Activated CD8-positive, alpha-beta memory T cell treated with anti-CD3 and anti-CD28 coated beads for 4 hours (primary cell): ENCODE measurements at places on chromosomes 1 and 21.

DNA sequence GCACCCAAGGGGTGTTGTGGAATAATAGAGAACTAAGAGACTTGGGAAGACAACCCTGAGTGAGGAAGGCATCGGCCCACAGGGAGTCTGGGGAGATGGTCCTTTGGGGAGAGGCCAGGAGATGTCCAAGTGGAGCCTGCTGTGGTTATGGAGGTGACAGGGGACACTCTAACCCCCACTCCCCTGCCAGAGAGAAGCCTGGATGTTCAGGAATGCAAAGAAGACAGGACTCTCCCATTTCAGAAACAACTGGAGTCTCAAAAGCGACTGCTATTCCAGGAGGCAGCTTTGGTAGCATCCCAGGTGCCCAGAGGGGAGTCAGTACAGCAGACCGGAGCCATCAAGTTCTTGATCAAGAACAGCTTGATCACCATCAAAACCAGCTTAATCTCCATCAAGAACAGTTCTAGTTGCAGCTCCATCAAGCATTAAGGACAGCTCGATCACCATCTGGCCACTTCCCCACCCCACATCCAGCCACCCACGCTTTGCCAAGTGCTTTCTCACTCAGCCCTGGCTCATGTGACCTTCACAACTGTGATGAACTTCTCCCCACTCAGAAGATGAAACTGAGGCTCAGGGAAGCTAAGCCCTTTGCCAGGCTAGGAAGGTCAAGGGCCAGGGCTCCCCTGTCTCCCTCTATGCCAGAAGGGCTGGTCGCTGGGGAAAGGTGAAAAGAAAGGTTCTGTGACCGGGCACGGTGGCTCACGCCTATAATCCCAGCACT lies 743 bp downstream of the CD52 start:
- no peak for DNase-seq

DNA sequence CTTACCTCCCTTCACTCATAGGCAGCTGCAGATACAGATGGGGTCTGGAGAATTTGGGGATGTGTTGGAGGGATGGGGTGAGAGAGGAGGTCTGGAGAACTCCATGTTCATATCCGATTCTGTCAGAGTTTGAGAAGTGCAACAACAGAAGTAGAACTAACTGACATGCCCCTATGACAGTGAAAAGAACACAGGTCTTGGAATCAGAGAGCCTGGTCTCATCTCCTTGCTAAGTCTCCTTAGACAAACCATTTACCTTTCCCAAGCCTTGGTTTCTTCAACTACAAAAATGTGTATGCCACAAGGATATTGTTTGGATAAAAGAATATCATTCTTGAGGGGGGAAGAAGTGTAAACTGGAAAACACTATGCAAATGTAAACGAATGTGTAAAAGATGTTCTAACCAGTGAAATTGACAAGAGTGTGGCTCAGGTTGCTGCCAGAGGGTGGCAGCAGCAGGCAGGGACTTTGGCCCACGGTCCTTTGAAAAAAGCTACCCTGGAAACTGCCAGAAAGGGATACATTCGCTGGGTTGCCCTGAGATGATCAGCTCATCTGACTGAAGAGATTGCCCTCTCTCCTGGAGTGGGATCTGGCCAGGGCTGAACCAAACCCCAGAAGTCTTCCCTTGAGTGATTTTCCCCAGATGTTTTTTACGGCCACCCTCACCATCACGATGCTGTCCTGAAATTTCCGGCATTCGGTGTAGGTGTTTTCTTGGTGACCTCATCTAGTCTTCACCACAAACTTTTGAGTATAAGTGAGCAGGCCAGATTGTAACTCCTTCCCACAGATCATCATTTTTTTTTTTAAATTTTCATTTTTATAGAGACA lies 17.0 kb upstream of the CD2 start:
- peak; percentile 47 for DNase-seq

DNA sequence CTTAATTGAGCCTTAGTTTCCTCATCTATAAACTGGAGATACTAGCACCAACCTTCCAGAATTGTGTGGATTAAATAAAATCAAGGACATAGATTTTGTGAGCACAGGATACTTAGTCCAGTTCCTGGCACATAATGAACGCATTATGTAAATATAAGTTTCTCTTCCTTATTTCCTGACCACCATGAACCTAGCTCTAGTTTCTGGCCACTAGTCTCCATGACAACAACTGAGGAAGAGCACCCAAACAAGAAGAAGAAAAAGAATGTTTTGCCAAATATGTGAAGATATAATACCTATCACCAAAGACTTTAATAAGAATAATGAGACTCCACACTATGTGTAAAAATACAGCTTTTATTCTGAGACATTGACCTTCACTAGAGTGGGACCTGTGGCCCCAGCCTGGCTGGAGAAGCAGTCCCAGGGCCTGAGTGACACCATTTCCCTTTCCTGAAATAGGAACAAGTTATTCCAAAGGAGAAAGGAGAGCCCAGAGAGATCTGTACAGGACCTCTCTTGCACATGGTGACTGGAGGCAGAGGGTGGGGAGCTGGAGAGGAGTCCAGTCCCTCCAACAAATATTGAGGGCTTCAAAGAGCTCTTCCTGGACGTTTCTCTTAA lies 940 bp upstream of the USF1 start:
- DNase-seq: no peak

GRCh38 chr1:221636967-221637366 lies 104.9 kb downstream of the DUSP10 start:
- DNase-seq: no peak

GRCh38 chr1:81733480-81733879 lies 67.3 kb upstream of the ADGRL2 start:
- DNase-seq: no peak

- DNase-seq: no peak
These were observed 48.3 kb downstream of the HUNK start for GRCh38 chr21:31921079-31921478.

DNA sequence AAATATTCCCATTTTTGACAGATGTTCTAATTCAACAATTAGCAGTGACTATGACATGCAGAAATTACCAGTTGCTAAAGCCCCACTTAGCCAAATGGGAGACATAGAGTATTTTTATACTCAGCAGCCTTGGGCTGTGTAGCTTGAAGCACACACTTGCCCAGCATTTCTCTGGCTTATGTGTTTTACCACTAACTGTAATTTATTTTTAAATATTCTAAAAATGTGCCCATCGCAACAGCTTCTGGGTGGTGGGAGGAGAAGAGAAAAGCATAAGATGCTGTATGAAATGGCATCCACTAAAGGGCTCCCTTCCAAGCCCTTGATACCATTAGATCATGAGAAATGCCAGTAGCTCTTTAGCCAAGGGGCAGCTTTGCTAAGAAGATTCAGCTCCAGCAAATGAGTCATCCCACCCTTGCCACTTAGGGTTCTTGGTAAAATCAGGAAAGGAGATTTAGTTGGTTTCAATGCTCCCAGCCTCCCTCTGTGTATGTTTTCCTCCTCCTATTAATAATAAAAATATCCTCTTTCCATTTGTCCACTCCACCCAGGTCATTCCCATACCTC lies 462.7 kb upstream of the DEPDC1 start:
- DNase-seq: no peak

GRCh38 chr21:39637971-39638240 lies 25.2 kb downstream of the B3GALT5 start:
- DNase-seq: no peak

- DNase-seq: no peak
These were observed 216.8 kb upstream of the CXADR start for GRCh38 chr21:17295997-17296396.

- DNase-seq: no peak
These were observed 5.2 kb downstream of the PTAFR start for GRCh38 chr1:28171246-28171645.

DNA sequence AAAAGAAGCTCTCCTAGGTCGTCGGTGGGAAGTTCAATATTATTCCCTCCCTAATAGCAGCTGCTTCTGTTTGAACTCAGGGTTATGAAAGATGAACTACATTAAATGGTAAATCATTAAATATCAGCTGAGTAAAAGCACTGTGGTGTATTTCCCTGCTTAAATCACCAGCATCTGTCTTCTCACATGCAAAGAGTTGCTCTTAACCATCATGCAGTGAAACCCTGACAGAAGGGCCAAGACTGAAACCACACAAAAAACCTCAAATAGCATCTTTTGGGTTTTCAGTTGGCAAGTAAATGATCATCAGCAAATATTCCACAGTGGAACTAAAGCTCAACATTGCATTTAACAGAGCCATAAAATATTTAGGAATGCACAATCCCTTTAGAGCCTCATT lies 380.0 kb upstream of the ADGRL2 start:
- no peak for DNase-seq

GRCh38 chr21:27269644-27270043 lies 302.8 kb upstream of the ADAMTS5 start:
- DNase-seq: no peak

- DNase-seq: no peak
These were observed 46.4 kb upstream of the DPT start for GRCh38 chr1:168775366-168775765.

GRCh38 chr21:32102426-32102825 lies 176.4 kb downstream of the MIS18A start:
- DNase-seq: no peak

- DNase-seq: no peak
These were observed 2.9 kb upstream of the OLIG1 start for GRCh38 chr21:33067043-33067442.

GRCh38 chr1:228540161-228540917 lies 53.2 kb downstream of the RNF187 start:
- no peak for DNase-seq

GRCh38 chr1:33805988-33806387 lies 57.9 kb upstream of the HMGB4 start:
- no peak for DNase-seq

GRCh38 chr1:84278905-84279304 lies 22.6 kb upstream of the SAMD13 start:
- DNase-seq: no peak

GRCh38 chr1:87201768-87202167 lies 126.9 kb upstream of the LMO4 start:
- no peak for DNase-seq

GRCh38 chr1:107328087-107328486 lies 187.2 kb downstream of the NTNG1 start:
- no peak for DNase-seq

GRCh38 chr21:29718081-29718815 lies 221.5 kb downstream of the GRIK1 start:
- DNase-seq: no peak

- no peak for DNase-seq
These were observed 113.7 kb upstream of the RRP15 start for GRCh38 chr1:218171302-218171893.

GRCh38 chr1:119743308-119743707 lies 25.4 kb downstream of the HMGCS2 start:
- DNase-seq: no peak

DNA sequence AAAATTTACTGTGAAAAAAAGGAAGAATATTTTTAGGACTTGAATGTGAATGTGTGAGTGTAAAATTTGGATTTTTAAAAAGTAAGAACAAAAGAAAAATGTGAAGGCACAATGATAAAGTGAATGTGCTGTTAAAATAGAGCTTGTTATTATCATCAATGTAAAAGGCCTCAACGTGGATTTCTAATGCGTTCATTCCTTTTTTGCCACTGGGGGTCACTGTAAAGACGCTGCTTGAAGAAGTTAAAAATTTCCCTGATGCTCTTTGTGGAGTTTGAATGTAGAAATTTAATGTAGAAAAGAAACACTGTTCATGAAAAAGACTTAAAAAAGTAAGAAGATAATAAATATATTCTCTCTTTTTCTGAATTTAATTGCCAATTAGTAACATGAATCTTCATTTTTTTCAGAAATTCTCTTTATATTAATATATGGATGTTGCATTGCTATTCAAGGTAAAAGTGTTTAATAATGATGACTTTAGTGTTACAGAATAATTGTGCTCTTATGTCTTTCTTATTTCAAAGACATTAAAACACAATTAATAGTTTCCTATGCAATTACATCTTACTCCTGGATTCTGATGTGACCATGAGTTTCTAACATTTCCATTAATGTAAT lies 161.5 kb downstream of the DNM3 start:
- no peak for DNase-seq

GRCh38 chr1:44235808-44236207 lies 22.5 kb downstream of the DMAP1 start:
- no peak for DNase-seq

DNA sequence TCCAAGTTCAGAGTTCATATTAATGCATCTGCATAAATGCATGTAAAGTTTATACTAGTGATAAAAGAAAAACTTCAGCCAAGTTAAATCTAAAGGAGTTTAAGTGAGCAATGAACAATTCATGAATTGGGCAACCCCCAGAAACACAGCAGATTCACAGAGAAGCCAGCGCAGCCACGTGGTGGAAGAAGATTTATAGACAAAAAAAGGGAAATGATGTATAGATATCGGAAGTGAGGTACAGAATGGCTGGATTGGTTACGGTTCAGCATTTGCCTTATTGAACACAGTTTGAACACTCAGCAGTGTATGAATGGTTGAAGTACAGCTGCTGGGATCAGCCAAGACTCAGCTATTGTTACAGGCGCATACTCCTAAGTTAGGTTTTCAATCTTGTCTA lies 5.7 kb downstream of the AK5 start:
- no peak for DNase-seq

DNA sequence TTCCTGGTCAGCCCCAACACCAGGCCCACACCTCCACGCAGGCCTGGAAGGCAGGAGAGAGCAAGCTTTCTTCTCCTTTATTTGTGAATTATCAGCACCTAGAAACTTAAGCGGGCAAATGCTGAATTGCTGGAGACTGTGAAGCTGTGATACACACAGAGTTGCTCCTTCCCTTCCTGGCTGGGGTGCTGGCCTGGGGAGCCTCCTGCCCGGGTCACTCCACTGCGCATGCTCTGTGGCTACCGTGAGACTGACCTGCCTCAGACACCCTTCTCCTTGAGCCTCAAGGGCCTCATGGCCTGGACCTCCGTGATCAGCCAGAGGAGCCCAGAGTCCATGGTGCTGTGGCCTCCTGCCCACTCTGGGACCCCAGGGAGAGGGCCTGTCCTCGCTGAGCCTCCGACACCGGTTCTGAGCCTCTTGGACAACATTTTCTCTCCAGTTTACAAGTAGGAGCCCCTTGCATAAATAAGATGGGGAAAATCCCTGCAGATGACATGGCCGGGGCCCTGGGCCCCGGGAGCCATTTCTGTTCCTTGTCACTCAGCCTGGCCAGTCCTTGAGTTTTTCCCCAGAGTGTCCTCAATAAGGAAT lies 18.0 kb downstream of the AGPAT3 start:
- DNase-seq: no peak

DNA sequence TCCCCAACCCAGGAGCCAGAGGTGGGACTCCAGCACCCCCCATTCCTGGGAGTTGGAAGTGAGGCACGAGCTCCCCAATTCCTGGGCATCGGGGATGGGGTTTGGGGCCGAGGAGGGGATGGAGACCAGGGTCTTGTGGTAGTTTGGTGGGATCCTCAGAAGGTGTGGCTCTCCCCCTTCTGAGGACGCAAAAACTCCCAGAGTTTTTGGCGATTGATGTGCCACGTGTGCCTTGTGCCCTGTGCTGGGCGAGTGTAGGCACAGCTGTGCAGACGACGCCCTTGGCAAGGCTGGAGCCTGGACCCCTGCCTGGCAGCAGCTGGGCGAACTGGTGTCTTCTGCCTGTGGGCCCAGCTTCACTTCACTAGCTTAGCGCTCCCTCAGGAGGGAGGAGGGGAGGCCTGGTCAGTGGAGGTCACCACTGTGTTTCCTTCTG lies 2.6 kb downstream of the GUK1 start:
- DNase-seq: no peak
